ENCODE measurements at places on chromosomes 3 and 15. TPM values are rescaled to one million over a fixed set of nuclear protein-coding genes. Genes with fewer than 3 reads are reported as not detected.

The GOLGA8M gene
- total RNA-seq = 0.26 TPM

The PLA2G4D gene
- not detected for total RNA-seq

The EFHB gene
- not detected for total RNA-seq

The C3orf49 gene
- not detected for total RNA-seq

The LRTM1 gene
- total RNA-seq = not detected

GRCh38 chr3:23302271-23302670 is 99.1 kb downstream of the UBE2E2 start:
- DNase-seq = no peak

- DNase-seq = no peak
Observed at GRCh38 chr3:36408146-36408545, 27.8 kb downstream of the STAC start.

DNA sequence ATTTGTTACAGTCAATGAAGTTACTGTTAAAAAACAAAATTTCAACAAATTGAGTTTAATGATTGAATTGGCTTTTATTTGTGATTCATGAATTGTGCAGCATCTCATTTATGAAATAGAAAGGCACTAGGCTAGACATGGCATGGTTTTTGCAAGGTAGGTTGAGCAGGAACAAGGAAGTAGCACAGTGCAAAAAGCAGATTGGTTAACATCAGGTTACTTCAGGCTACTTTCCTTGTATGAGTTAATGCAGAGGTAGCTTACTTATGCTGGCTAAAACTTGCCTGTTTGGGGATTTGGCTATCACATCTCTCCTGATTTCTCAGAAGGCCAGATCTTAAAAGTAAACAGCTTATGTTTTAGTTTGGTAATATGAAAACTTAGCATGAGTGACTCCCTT is 23.0 kb upstream of the SV2B start:
- DNase-seq = no peak

DNA sequence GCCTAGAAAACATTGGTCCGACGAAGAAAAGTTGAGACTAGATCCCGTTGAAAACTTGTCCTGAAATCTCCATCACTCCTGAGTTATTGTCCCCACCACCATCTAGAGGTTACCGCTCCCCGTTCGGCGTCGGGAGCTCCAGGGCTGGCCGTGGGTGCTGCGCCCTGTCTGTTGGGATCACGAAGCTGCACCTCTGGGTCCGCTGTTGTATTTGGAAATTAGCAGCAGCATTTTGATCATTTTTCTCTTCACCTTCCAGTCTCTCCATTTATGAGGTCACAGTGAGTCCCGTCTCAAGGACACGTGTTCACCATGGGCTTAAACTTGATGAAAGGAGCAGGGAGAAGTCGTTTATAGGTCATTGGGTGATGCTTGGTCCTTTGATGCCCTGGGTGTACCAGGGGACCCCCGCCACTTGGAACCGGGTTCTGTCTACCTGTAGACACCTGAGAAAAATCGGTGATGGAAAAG is 565 bp downstream of the MANF start:
- DNase-seq = peak; percentile 31

GRCh38 chr3:126961791-126962461 is 21.0 kb upstream of the PLXNA1 start:
- no peak for DNase-seq

- DNase-seq = peak; percentile 88
Observed at GRCh38 chr3:190401963-190402362, 14.0 kb downstream of the CLDN16 start.

DNA sequence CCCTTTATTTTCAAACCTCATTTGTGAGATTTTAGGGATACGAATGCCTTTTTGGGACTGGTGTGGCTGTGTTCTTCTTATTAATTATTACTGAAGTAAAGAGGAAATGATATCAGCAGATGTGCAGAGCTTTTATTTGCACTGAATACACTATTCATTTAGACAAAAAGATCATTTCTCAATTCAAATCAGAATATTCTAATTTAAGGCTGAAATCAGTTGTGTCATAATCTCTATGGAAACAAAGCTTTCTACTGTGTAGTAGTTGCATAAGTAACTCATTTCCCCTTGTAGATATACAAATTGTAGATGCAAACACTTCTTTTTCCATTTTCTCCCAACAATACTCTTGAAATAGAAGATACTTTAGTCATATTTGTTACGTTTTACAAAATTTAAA is 56.0 kb downstream of the PDE8A start:
- DNase-seq = no peak

- no peak for DNase-seq
Observed at GRCh38 chr3:48926425-48927392, 8.1 kb downstream of the ARIH2 start.

DNA sequence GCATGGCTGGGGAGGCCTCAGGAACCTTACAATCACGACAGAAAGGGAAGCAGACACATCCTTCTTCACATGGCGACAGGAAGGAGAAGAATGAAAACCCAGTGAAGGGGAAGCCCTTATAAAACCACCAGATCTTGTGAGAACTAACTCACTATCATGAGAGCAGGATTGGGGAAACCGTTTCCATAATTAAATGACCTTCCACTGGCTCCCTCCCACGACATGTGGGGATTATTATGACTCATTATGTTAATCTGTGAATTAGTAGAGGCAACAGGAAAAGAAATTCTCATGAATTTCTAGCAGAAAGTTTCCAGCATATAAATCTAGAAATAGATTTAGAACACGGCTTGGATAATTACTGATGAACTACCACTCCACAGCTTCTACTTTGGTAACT is 937.3 kb downstream of the ROBO1 start:
- DNase-seq = no peak

GRCh38 chr3:145678401-145678800 is 482.6 kb downstream of the PLOD2 start:
- no peak for DNase-seq

- no peak for DNase-seq
Observed at GRCh38 chr15:45834622-45835021, 199.8 kb downstream of the SQOR start.

GRCh38 chr3:54274607-54275006 is 152.3 kb downstream of the CACNA2D3 start:
- DNase-seq = no peak

- DNase-seq = no peak
Observed at GRCh38 chr3:27165321-27165721, 203.9 kb downstream of the NEK10 start.

DNA sequence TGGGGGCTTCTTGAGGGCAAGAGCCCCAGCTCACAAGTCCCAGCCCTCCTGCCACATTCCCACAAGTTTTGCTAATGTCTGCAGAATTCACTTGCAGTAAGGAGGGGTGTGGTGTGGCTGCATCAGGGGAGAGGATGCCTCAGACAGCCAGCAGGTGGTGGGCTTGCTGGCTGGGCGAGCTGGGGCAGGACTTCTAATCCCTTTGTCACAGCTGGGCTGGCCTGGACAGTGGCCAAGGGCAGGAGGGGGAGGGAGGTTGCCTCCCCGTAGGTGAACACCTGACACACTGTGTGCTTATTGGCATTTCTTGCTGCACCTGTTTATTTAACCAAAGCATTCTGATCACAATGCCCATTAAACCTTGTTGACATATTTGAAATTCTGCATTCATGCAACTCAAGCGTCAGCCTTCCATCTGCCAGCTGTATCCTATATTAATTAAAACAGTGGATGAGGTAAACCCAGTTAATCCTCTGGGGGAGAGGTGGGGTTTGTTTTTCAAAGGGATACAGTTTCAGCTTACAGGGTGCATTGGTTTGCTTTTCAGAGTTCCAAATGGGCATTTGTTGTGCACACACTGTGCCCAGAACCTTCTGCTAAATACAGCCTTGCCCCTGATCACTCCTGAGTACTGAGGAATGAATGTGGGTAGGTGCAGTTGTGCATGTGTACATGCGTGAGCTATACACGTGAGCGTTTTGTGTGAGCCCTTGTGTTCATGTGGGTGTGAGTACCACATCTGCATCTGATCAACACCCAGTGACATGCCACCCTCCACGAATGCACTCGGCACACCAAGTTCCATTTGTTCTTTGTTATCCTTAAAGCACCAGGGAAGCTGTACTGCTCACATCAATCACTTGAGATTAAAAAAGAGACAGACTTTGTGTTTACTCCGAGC is 268.7 kb downstream of the XXYLT1 start:
- peak; percentile 81 for DNase-seq

DNA sequence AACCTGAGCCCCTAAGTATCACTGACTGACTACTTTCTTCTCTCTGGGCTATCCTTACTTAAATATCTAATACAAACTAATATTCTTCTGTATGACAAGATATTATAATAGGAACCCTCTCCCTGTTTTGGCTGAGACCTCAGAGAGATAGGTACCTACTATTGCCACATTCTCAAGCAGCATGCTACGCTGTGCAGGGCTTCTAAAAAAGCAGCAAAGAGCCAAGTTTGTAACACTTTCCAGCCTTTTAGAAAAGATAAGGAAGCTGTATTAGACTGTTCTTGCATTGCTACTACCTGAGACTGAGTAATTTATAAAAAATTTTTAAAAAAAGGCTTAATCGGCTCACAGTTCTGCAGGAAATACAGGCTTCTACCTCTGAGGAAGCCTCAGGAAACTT is 126.8 kb upstream of the ABI3BP start:
- DNase-seq = no peak

GRCh38 chr15:45616901-45617323 is 17.9 kb upstream of the SQOR start:
- no peak for DNase-seq

DNA sequence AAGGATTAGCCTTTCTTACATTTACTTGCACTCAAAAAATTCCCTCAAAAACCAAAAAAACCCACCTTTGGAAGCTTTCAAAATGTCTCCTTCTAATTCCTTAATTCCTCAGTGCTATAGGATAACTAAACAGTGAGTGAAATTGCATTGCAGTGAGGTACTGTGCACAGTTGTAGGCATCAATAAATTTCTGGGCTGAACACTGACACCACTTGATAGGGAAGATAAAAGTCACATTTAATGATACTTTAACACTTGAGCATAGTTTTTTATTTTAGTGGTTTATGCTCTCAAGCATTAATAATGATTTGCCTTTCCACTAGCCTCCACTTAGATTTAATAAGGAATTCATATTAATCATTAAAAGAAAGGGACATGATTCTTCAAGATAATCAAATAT is 52.3 kb downstream of the MAP2K5 start:
- DNase-seq = no peak

DNA sequence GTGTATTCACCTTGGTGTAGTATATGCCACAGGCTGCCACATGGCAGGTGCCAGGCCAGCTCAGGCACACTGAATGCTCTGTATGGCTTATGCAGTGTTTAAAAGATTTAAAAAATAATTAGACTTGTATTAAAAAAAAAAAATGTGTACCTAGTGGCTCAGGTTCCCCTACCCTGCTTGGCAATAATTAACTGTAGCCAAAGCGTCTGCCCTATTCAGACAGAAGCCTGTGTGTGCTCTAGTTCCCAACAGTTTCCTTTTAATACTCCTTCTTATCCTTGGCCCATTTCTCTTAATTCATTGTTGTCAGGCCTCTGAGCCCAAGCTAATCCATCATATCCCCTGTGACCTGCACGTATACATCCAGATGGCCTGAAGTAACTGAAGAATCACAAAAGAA is 752.2 kb upstream of the CFAP20DC start:
- DNase-seq = no peak
